Urinary bladder (tissue), 4 donors: ENCODE measurements at places on chromosomes 4 and X. TPM values are rescaled to one million over a fixed set of nuclear protein-coding genes. Genes with fewer than 3 reads are reported as not detected.

DNA sequence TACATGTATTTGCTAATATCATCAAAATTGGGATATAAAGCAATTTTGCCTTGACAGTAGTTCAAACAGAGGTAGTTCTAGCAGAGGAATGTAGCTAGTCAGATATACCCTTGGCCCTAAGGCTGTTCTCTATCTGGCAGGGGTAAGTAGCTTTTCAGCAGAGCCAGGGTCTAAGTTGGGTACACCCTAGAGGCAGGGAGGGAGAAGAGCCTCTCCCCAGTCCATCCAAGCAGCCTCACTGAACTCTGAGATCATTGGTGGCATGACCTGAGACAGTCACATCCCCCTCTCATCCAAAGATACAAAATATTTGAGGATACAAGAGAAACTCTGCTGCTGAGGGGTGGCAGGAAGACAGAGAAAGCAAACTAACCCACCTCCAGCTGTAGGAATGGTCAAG lies 343.7 kb downstream of the DHX15 start:
- DNase-seq, result no peak

- no peak for DNase-seq
Observed at GRCh38 chrX:148500423-148501385, at the start of gene AFF2. TSS of gene AFF2 (plus strand) at chrX:148500617. CDS start at chrX:148501098, 481 bp downstream.

DNA sequence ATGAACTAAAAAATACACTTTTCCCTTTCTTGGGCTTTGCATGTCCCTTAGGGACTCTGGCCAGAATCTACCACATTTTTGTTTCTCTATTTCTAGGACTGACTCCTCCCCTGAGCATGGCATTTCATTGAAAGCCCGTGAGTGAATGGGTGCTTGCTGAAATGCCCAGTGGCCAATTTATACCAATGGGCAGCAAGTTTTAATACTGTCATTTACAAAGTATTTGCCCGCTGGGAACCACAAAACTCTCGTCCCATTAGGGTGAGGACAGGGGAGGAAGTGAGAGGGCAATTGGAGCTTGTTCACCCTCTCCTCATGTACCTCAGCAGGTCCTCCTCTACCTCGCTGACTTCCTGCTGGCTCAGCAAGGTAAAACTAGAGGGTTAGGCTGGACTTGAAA lies 1.1 kb downstream of the SRPX2 start:
- DNase-seq, result no peak

DNA sequence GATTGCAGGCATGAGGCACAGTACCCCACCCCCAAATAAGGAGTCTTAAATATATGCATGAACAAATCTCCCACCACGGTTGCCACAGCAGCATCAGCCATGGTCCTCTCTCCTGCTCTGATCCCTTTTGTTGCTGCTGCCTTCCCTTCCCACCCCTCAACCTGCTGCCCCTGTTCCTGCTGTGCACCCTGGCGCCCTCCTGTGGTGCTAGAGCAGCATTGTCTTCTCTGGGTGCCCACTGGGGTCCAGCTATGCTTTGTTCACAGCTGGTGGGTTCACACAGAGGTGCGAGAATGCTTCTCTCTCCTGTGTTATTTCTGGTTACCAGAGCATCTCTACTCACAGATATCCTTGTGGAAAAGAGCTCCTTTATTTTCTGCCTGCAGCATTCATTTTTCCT lies 116.2 kb downstream of the GATB start:
- DNase-seq, result no peak

Gene NEK1
- polyA plus RNA-seq, result 10.0 TPM
